ENCODE measurements at places on chromosomes 3 and 15.

- no peak for DNase-seq
Measured at GRCh38 chr3:100697723-100698285, 11.5 kb upstream of the TFG start.

DNA sequence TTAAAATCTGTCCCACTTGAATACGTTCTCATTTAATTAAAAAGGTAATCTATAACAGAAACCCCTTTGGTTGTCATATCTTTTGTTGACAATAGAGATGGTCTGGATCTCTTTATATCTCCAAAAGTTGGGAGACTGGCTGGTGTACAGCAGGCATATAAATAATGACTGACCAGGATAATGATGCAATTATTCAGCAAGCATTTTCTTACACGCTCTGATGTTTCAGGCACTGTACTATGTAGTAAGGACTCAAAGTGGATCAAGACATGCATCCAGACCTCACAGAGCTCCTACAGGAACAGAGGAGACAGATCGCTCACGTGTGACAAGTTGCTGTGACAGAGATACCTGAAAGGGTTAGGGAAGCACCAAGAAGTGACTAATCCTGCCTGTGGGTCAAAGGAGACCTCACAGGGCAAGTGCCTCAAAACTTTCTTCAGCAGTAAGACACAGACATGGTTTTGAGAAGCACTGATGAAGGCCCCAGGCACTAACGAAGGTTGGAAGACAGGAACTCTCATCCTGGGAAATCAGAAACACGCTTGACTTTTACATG is 25.7 kb downstream of the VPS39 start:
- DNase-seq, result no peak

GRCh38 chr3:81279481-81280379 is 481.7 kb downstream of the GBE1 start:
- no peak for DNase-seq

- DNase-seq, result no peak
Measured at GRCh38 chr3:24605511-24606028, 110.9 kb upstream of the THRB start.

GRCh38 chr3:149536429-149536828 is 61.9 kb downstream of the TM4SF4 start:
- DNase-seq, result no peak

- no peak for DNase-seq
Measured at GRCh38 chr3:153138276-153139210, 23.5 kb upstream of the RAP2B start.

DNA sequence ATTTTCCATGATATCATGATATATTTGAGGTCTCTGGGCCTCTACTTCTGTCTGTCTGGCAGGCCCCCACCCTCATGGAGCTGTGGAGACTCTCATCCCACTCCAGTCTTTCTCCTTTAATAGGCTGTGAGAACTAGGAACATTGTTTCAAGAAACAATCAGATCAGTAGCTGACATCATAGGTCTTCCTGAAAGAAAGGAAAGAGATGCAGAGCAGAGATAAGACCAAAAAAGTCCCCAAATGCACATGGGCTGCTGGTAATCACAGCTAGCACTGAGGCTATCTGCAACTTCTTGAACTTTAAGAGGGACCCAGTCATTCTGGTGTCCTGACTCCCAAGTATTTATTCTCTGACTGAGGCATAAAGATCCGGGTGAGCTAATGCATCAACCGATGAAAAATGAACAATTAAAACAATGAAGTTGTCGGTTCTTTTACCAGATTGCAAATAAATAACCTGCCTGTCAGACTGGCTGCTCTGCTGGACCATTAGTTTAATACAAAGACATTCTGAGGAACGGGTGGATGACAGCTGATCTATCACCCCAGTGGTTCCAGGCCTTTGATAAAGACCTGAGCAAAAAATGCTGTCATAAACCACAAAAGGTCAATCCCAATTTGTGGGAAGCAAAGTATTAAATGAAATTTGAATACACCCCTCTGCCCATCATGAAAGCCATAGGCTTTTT is 780.8 kb upstream of the GOLIM4 start:
- DNase-seq, result no peak

DNA sequence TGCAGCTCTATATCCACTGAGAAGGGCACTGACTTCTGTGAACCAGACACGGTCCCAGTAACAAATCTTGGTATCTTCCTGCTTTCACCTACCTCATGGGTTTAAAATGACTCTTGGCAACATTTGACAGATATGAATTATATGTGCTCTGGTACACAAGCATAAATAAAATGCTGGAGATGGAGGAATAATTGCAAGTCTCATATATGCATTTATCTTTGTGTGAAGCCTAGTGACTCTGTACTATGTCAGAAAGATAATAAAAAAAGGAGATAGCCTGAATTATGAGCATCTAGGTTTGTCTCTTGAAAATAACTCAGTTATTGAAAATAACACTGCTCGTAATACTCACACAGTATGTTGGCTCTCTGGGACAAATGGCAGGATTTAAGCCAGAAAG is 167.1 kb upstream of the CRBN start:
- DNase-seq, result no peak

- no peak for DNase-seq
Measured at GRCh38 chr3:152272771-152273242, 4.1 kb downstream of the MBNL1 start.

GRCh38 chr15:79412010-79412409 is 20.1 kb upstream of the MINAR1 start:
- DNase-seq, result no peak

GRCh38 chr3:133476971-133477375 is 77.1 kb downstream of the BFSP2 start:
- peak; percentile 92 for DNase-seq
